ENCODE measurements at places on chromosomes 13 and 19.

- DNase-seq: peak; percentile 82
These were observed at the start of the genes ZNF540 and ZNF571 for GRCh38 chr19:37594304-37594981. Gene ZNF540, plus strand, starts transcription at chr19:37594876. Its CDS starts 3,572 bp downstream, at chr19:37598448. Gene ZNF571, minus strand, starts transcription at chr19:37594792. Its CDS starts 8,116 bp downstream, at chr19:37586676.

DNA sequence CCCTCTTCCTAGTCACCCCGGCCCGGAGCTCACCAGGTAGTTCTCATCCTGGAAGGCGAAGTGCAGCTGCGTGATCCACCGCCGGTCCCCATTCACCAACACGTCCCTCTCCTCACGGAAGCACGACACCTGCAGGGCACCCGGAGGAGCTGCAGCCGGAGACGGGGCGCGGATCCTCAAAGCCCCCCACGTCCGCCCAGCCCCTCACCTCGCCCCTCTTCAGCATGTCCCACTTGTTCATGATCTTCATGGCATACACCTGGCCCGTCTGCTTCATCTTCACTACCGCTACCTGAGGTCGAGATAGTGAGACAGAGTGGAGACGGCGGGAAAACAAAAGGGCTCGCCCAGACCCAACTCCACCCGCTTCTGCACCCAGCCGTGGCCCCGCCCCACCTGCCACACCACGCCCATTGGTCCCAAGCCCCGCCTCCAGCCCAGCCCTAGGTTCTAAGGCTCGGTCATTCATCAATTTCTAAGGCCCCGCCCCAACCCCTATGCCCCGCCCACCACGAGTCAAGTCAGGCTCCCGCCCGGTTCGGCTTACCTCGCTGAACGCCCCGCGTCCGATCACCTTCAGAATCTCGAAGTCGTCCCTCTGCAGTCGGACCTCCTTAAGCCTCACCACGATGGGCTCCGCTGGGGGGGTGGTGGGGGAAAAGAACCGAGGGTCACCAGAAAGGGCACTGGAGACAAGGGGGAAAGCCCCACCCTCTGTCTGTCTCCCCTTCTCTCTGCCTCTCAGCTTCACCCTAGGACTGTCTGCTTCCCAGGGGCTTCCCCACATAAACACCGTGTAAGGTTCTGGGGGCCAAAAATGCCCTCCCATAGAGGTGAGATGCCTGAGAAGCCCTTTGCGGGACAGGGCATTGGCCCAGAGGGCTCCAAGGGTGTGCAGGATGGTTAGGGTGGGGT is 2.8 kb downstream of the DMPK start:
- peak; percentile 91 for DNase-seq

- DNase-seq: no peak
These were observed 418.9 kb downstream of the COG6 start for GRCh38 chr13:40074338-40074737.

GRCh38 chr19:48874303-48875135 is 2.3 kb downstream of the PPP1R15A start:
- peak; percentile 45 for DNase-seq

DNA sequence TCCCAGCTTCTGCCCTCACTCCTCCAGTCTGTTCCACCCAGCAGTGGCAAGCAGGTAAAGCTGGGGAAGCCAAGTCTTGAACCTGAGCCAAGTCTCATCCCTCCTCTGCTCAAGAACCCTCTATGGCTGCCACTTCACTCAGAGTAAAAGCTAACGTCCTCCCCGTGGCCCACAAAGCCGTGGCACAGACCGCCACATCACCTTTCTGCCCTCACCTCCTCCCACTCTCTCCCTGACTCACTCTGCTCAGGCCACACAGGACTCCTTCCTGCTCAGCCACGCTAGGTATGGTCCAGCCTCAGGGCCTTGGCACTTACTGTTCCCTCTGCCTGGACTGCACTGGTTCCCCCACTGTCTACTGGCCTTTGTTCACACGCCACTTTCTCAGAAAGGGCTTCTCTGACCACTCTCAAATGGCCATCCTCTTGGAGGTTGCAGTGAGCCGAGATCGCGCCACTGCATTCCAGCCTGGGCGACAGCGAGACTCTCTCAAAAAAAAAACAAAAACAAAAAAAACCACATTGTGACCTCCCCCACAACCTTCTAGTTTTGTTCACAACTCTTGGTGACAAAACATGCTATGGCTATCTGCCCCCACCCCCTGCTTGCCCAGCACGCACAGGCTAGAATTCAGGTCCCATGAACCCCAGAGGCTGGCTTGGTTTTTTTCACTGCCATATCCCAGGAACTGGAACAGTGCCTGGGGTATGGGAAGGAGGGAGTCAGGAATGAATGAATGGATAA is 15.8 kb downstream of the NDUFB7 start:
- DNase-seq: no peak

GRCh38 chr19:789701-790060 is 7.6 kb upstream of the PTBP1 start:
- DNase-seq: no peak

DNA sequence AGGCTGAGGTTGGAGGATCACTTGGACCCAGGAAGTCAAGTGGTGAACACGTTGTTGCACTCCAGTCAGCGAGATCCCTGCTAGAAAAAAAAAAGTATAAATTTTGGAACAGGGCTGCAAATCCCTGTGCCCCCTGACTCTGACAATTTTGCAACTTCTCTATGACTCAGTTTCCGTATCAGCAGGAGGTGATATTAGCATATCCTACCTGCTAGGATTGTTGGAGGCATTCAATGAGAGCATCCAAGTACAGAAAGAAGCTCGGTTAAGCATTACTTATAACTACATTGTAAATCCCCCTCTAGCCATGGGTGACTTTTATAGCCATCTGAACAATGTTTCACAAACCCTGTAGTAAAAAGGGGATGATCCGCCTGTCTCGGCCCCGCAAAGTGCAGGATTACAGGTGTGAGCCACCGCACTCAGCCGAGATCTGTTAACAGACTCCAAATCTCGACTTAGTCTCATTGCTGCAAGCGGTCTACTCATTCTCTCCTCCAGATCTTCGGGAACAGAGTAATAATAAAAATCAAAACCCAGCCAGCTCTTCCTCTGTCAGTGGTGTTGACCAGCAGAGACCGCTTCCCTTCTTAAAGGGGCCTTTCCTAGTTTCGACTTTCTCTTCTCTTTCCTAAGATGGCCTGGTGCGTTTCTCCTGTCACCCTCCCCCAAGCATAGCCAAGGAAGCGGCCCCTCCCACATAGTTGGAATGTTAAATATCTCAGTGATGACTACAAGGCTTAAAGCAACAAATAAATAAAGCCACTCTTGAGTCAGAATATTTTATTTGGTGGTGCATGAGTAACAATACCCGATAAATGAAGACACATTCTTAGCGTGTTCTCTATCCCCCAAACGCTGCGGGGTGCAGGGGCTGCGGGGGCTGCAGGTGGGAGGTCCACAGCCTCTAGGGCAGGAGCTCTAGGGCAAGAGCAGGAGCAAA is 10.3 kb upstream of the BICRA start:
- DNase-seq: no peak
